ENCODE measurements at places on chromosomes 6 and 20.
A peak's percentile ranks its signal among the peaks of the same experiment; 100 is the strongest.

DNA sequence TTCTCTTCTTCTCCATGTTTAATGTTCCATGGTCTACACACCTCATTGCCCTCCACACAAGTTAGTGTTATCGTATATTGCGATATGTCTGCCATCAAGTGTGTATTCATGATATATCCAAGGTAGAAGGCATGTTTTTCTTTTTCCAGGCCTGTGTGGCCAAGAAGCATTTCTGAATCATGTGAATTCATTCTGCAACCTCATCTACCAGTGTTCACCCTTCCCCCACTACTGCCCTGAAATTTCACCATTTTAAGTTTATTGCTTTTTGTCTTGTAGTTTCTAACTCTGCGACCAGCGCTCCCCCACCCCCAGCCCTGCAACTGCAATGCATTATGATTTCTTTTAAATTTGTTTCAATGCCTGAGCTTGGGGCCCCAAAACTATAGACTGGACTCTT lies 618.0 kb upstream of the FLRT3 start:
- DNase-seq: peak; percentile 2

GRCh38 chr6:3119040-3119723 lies 671 bp downstream of the BPHL start:
- no peak for DNase-seq

DNA sequence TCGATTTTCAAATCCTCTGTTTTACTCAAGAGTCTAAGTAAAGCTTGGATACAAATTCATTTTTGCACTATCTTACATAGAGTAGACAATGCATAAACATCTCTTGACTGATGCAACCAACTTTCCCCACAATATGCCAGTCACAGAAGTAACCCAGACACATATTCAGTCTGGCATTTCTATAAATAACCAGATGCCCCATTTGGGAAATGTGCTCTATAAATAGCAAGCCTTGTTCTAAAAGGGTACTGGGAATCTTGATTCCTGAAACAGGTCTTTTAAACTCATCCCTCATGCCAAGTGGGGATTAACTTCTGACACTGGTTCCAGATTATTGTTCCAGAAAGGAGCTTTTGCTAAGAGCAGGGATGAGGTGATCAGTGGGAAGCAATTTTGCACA lies 411.7 kb downstream of the EPM2A start:
- no peak for DNase-seq

- no peak for DNase-seq
These were observed 162.4 kb downstream of the CDKAL1 start for GRCh38 chr6:20696676-20697075.

DNA sequence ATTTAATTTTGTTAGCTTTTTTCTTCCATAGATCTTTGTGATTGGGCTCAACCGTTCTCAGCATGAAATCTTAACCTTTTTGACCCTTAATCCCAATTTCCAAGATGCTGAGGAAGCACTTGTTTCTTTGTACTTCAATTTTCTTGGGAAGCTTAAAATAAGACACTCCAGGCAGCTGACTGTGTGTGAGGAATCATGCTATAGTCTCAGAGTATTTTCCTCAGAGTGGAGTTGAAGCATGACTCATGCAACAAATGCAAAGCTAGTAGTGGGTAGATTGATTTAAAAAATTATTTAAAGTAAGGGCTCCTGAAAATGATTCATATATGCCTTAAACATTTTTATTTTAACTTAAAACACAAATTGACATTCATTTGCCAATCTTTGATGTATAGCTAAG lies 168.7 kb downstream of the BTBD3 start:
- DNase-seq: no peak

DNA sequence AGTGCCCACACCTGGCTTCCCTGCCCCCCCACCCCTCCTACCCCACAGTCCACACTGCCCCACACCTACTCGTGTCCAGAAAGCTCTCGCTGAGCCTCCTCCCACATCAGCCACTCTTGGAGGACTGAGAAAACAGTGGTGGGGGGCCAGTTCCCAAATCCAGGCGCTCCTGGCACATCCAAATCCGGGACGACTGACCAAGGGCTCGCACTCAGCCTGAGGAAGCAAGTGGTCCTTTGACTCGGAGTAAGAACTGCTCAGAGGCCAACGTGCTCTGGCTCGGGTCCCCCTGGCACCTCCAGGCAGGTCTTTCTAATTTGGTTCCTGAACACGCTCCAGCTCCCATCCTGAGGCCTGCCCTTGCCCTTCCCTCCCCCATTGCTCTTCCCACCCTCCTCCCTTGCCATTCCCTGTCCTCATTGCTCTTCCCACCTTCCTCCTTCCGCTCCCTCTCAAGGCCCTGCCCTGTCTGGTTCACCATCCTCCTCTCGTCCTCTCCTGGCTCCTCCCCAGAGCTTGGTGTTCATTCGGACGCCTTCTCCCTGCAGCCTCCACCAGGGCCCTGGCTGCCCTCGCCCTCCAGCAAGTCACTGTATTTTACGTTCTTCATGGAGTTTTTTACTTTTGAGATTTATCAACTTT lies 83.6 kb downstream of the THBS2 start:
- DNase-seq: no peak

DNA sequence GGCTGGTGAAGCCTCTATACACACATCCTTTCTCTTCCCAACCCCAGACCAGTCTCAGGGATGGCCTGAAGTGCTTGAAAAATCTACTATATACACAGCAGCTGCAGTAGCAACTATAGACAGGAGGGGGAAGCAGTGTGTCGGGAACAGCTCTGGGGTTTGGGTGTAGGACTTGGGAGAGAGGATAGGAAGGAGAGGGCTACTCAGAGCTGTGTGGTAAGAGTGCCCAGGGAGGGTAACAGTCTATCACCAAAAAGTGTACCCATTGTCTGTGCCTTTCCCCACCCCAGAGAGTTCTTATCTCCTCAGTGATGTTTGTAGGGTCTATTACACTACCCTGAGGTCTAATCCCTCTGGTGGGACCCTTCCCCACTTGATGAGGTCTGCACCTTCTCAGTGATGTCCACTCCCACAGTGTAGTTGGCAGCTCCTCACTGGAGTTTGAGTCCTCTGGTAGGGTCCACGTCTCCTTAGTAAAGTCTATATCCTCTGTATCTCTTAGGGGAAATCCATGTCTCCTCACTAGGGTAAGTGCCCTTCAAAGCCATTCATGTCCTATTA lies 1.5 kb upstream of the GGT7 start:
- peak; percentile 78 for DNase-seq

DNA sequence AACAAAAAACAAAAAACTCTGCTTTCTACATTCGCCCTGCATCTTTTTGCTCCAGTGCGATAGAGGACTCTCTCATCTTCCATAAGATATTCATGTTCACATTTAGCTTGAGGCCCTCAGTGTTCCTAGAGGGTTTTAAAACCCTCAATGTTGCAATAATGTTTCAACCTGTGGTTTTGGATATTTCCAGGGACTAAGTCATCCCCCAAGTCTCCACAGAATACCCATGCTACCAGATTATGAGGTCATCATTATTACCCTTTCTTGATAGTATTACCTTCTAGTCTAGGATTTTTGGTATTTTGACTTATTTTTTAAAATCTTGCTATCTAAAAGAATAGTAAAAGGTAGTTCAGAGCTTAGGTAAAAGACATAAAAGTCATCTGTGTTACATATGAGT lies 480.5 kb upstream of the ID4 start:
- no peak for DNase-seq

GRCh38 chr6:134007077-134007476 lies 45.3 kb downstream of the SLC2A12 start:
- no peak for DNase-seq

- no peak for DNase-seq
These were observed 505.9 kb upstream of the SYNCRIP start for GRCh38 chr6:86148586-86148985.

GRCh38 chr20:10362674-10363073 lies 71.3 kb downstream of the MKKS start:
- DNase-seq: no peak

GRCh38 chr6:33790379-33790778 lies 1.4 kb upstream of the LEMD2 start:
- no peak for DNase-seq

DNA sequence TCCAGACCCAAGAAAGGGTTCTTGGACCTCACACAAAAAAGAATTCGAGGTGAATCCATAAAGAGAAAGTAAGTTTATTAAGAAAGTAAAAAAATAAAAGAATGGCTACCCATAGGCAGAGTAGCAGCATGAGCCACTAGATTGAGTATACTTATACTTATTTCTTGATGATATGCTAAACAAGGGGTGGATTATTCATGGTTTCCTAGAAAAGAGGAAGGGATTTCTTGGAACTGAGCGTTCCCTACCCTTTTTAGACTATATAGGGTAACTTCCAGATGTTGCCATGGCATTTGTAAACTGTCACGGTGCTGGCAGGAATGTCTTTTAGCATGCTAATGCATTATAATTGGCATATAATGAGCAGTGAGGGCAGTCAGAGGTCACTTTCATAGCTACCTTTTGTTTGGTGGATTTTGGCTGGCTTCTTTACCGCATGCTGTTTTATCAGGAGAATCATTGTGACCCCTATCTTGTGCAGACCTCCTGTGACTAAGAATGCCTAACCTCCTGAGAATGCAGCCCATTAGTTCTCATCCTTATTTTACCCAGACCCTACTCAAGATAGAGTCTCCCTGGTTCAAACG lies 44.3 kb downstream of the TENT5A start:
- no peak for DNase-seq

GRCh38 chr6:50602292-50602691 lies 111.0 kb upstream of the TFAP2D start:
- DNase-seq: no peak

GRCh38 chr20:49278818-49279676 lies 1.2 kb upstream of the ZNFX1 start:
- DNase-seq: peak; percentile 53

GRCh38 chr20:57480444-57481160 lies 44.3 kb downstream of the CTCFL start:
- no peak for DNase-seq

All from activated CD4-positive, alpha-beta T cell treated with anti-CD3 and anti-CD28 coated beads for 48 hours (primary cell).